ENCODE measurements at places on chromosomes 11 and 22.

GRCh38 chr11:128628325-128628673, 40.9 kb upstream of the ETS1 start:
- DNase-seq: no peak

DNA sequence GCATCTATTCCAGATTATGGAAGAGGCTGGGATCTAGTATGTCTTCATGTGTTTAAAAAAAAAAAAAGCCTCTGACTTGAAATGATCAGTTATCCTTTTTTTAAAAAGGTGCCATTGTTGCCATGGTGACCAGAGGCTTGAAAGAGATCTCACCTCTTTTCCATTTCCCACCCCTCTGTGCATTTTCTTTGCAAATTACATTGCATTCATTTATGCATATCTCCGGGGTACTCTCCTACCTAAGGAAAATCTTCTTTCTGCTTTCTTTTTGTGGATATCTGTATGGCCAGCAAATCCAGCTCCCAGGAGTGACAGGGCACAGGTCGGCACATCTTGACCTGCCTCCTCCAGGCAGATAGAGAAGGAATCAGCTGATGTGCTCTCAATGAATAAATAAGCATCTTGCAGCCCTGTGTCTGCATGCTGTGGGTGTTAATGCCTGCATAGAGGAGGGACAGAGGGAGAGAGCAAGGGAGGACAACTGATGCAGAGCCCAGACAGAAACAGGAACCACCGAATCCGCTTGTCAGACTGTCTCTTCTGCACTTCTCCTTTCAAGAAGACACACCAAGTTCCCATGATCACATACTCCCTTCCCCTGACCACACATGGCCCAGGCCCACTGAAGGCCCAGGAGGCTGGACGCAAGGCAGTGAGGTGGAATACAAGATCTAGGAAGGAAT, 50.9 kb downstream of the CWC15 start:
- no peak for DNase-seq

GRCh38 chr11:114622858-114623257, 27.3 kb upstream of the NXPE4 start:
- DNase-seq: no peak

DNA sequence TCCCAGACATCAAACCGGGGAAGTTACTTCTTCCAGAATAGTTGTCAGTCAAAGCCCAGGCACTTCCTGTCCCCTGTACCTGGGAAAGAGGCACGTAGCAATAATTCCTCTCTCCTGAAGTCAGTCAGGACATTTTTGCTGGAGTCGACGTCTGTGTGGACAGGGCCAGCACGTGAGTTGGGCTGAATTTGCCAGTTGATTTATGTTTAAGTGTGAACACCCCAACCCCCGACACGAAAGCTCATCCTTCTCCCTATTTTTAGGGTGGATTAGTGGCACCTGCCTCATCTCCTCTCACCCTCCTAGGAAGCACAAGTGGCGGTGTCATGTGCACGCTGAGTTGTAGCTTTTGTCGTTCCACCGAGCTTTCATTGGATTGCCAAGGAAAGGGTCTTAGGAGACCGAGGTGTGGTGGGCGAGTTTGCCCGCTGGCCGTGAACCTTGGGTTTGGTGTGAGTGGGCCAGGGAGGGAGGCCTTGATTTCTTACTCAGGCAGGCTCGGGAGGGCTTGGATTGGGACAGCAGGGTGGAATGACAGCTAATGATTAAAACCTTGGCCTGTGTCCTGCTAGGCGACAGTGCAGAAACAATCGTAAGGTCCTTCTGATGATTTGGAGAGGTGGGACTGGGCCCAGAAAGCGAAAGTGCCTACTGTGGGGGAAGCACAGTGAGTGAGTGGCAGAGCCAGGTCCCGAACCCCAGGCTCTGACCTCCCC, 87.0 kb upstream of the CRYBB3 start:
- DNase-seq: peak; percentile 19

- DNase-seq: no peak
Measured at GRCh38 chr11:4636136-4636535, 1.1 kb upstream of the OR51D1 start.

DNA sequence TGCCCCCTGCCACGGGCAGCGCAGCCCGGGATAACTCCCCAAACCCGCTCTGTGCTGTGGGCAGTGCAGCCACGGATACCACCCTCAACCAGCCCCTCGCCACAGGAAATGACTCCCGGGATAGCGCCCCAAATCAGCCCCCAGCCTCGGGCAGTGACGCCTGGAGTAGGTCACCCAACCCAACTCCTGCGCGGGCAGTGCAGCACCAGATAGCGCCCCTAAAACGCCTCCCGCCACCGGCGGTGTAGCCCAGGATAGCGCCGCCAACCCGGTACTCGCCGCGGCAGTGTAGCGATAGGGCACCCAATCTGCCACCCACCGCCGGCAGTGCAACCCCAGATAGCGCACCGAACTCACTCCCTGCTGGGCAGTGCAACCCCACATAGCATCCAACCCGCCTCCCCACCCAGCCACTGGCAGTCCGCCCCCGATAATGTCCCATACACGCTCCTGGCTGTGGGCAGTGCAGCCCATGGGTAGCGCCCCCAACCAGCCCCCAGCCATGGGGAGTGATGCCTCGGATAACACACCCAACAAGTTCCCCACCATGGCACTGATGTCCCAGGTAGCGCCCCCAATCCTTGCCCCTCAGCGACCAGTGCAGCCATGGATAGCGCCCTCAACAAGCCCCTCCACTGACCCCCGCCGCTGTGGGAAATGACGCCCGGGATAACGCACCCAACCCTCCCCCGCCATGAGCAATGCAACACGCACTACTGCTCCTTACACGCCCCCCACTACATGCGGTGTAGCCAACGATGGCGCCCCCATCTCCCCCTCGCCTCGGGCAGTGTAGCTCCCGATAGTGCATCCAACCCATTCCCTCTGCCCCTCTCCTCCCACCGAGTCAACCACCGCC, 1.5 kb downstream of the RFPL2 start:
- DNase-seq: no peak

DNA sequence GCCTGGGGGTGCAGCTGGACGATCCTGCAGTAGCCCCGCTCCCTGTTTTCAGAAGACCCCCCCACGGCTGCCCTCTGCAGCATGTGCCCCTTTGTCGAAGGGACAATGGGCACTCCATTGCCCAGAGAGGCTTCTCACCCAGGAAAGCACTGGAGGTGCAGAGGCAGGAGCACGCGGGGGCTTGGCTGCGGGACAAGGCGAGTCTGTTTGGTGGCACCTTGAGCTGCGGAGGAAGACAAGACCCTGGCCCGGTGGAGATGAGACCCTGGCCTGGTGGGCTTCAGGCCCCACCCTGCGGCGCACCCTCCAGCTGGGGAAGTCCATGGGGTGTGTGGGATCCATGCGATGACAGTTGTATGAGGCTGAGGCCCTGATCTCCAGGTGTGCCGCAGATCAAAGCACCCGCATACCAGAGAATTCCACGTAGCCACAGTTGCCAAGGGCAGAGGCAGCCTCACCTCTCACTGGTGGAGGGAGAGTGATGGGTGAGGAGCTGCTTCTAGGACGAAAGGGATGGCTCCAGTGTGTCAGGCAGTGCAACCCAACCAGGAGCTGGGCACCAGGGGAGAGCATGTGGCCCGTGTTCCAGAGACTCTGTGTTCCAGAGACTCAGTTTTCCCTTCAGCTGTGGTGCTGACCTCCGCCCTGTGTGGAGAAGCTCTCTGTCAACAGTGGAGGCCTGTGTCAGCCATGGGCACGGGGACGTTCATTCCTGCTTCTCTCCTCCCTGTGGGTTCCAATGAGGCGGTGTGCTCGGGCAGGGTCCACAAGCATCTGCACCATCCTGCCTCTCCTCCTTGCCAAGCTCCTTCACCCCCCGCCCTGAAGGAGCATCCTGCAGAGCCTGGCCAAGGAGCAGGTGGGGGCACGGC, 10.0 kb downstream of the TBX1 start:
- DNase-seq: no peak

DNA sequence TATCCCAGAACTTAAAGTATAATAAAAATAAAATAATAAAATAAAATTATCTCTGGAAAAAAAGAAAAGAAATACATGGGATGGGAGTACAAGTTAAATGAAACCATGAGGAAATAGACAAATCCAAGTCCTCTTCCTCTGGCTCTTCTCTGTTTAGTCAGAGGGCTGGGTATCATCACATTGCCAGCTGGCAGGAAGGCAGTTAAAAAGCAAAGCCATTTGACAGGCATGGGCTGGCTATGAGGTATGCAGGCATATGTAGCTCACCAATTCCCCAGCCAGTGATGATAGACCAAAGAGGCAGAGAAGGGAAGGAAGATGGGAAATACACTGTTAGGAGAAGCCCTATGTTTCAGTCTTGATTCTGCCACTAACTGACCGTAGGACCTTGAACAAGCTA, 6.5 kb downstream of the LYVE1 start:
- DNase-seq: no peak

GRCh38 chr11:15197696-15198095, 83.0 kb downstream of the INSC start:
- DNase-seq: no peak

DNA sequence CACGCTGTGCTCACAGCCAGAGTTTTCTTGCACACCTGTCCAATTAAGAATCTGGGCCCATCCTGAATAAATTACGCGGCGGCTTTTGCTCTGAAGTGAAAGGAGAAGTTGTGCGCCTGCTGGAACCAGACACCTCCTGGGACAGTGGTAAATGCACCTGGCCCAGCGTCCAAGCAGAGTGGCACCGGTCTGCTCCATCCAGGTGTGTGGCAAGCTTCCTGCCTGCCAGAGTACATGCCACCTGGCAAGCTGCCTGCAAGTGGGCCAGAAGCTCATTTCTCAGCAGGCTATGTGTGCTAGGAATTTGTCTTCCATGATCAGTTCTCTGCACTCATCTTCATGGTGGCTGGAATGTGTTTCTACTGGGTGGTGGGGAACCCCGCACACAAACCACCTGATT, 660.6 kb downstream of the ETS1 start:
- no peak for DNase-seq

DNA sequence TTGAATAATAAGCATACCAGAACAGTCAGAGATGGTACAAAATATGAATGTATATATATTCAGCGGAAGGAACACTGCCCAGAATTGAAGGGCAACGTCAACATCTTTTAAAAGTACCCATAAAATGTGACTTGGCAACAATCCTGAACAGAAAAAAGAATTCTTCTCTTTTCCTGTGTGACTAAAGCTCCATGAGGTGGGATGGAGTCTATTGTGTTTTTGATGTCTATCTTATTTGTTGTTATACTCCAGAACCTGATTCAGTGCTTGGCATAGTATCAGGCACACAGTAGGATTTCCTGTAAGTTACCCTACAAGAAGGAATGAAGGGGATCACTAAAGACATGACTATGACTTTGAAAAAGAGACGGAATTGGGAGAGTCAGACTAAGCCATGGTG, 10.3 kb downstream of the LDLRAD3 start:
- DNase-seq: no peak

GRCh38 chr11:106683435-106683834, 334.8 kb downstream of the GUCY1A2 start:
- DNase-seq: no peak

GRCh38 chr11:13120691-13121090, 111.6 kb downstream of the RASSF10 start:
- no peak for DNase-seq

DNA sequence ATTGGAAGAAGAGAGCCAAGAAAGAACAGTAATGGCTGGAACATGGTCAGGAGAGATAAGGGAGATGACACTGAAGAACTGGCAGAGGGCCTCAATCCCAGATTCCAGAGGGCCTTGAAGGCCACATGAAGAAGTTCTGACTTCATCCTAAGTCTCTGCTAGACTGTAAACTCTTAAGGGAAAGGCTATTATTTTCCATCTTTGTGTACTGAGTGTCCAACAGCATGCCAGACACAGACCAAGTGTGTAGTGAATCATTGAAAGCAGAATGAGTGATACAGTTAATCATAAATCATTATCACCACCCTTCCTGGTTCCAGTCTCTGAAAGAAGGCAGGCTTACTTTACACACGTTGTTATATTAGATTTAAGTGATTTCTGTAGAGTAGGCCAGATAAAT, 185.3 kb upstream of the C11orf87 start:
- peak; percentile 69 for DNase-seq

- no peak for DNase-seq
Measured at GRCh38 chr11:7889985-7890384, 41.1 kb downstream of the OR10A6 start.

DNA sequence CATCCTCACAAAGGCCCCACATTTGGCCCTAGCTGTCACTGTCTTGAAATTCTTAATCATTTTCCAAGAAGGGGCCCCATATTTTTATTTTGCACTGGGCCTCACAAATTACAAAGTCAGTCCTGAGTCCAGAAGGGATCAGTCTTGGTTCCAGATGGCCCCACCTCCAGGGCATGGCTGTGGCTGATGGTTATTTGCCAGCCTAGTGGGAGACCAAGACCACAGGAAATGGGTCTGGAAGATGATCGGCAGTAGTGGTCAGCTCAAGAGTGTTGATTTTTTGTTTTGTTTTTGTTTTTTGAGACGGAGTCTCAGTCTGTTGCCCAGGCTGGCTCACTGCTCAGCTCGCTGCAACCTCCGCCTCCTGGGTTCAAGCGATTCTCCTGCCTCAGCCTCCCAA, 47.1 kb upstream of the EMID1 start:
- DNase-seq: no peak

DNA sequence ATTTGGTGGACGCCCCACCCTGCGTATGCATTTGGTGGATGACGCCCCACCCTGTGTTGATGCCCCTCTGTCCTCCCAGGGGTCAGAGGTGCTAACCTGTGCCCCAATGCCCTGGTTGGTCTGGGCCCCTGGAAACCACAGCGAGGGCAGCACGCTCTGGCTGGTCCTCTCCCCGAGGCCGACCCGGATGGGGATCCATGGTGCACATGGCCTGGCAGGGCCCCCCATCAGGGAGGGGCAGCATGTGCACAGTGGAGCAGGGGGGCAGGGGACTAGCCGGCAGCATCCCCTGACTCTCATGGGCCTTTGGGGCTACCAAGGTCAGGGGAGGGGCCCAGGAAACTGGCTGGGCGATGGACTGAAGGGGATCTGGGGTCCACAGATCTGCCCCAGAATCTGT, 7.6 kb upstream of the MUC5AC start:
- no peak for DNase-seq

GRCh38 chr11:102886999-102887398, 12.2 kb upstream of the MMP12 start:
- no peak for DNase-seq

DNA sequence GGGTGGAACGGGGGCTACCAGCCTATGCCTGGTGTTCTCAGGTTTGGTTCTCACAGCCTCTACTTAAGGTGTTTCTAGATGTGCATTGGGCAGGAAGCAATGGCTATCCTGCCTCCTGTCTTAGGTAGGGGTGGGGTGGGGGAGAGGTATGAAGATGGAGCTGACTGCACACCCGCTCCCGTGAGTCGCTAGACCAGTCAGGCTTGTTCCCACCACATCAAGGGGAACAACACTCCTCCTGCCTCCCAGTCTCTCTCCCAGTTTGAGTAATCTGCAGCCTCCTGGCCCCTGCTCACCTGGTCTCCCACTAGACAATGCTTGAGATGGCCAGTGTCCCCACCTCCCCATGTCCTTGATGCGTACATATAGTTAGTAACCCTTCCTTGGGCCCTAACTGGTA, 79.3 kb upstream of the TENM4 start:
- DNase-seq: peak; percentile 2

GRCh38 chr11:76592025-76592914, 78.3 kb downstream of the LRRC32 start:
- DNase-seq: no peak

GRCh38 chr22:46911346-46911745, 148.9 kb downstream of the TBC1D22A start:
- DNase-seq: no peak

- DNase-seq: no peak
Measured at GRCh38 chr11:109522116-109522755, 100.2 kb downstream of the C11orf87 start.

All from HT-29 (cell line).